ENCODE measurements at places on chromosomes 2 and 18. TPM values are rescaled to one million over a fixed set of nuclear protein-coding genes. Genes with fewer than 3 reads are reported as not detected.
A peak's percentile ranks its signal among the peaks of the same experiment; 100 is the strongest.

Gene EVX2
- not detected for total RNA-seq

Gene RAPGEF4
- 1.3 TPM for total RNA-seq

Gene DHRS9
- total RNA-seq: not detected

Gene RTP5
- 0.29 TPM for total RNA-seq

Gene PCBP1
- total RNA-seq: 470 TPM

Gene GPR45
- not detected for total RNA-seq

Gene CCBE1
- not detected for total RNA-seq

Gene HOXD13
- not detected for total RNA-seq

DNA sequence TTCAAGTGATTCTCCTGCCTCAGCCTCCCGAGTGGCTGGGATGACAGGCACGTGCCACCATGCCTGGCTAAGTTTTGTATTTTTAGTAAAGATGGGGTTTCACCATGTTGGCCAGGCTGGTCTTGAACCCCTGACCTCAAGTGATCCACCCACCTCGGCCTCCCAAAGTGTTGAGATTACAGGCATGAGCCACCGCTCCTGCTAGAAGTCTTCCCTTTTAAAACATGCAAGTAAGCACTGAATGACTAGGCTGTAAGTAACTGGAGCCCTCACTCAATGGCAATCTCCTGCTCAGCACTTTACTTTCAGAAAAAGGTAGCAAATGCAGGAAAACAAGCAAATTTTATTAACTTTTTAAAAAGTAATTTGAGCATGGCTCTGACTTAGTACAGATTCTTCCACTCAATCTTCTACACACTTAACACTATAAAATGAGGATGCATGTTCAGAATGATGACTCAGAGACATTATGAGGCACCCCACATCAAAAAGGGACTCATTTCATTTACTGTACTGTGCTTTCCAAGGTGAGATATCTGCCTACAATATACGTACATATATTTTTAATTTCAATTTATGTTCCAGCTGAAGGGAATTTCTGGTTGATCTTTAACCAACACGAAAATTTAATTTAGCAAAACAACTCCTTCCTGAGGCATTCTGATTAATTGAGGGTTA is 6.6 kb upstream of the NCK2 start:
- DNase-seq: no peak
- peaks cover 72% of the 10 kb centered on the region for H3K4me1 ChIP-seq
- peak overlapping the region; percentile 99 for H3K27ac ChIP-seq

- peak; percentile 10 for DNase-seq
- peaks cover 4% of the 10 kb centered on the region for H3K27me3 ChIP-seq
- no peak overlapping the region for H3K4me3 ChIP-seq
- H3K27ac ChIP-seq: no peak overlapping the region
- peaks cover 2% of the 10 kb centered on the region for H3K4me1 ChIP-seq
- H3K36me3 ChIP-seq: no peaks in the 10 kb centered on the region
Measured at GRCh38 chr2:235050980-235051351, 99.1 kb downstream of the SH3BP4 start.

GRCh38 chr2:19554520-19554919 is 196.1 kb upstream of the OSR1 start:
- no peak overlapping the region for H3K27ac ChIP-seq
- DNase-seq: no peak
- H3K4me1 ChIP-seq: no peaks in the 10 kb centered on the region
- H3K36me3 ChIP-seq: no peaks in the 10 kb centered on the region
- H3K27me3 ChIP-seq: peaks cover 10% of the 10 kb centered on the region

GRCh38 chr18:10946058-10946457 is 203.3 kb downstream of the PIEZO2 start:
- H3K36me3 ChIP-seq: no peaks in the 10 kb centered on the region
- peaks cover 3% of the 10 kb centered on the region for H3K27me3 ChIP-seq
- DNase-seq: no peak
- no peak overlapping the region for H3K4me3 ChIP-seq
- no peaks in the 10 kb centered on the region for H3K4me1 ChIP-seq
- H3K27ac ChIP-seq: no peak overlapping the region

GRCh38 chr2:62187246-62187645 is 8.7 kb upstream of the B3GNT2 start:
- H3K36me3 ChIP-seq: no peaks in the 10 kb centered on the region
- no peak overlapping the region for H3K27ac ChIP-seq
- no peak for DNase-seq
- no peak overlapping the region for H3K4me3 ChIP-seq

DNA sequence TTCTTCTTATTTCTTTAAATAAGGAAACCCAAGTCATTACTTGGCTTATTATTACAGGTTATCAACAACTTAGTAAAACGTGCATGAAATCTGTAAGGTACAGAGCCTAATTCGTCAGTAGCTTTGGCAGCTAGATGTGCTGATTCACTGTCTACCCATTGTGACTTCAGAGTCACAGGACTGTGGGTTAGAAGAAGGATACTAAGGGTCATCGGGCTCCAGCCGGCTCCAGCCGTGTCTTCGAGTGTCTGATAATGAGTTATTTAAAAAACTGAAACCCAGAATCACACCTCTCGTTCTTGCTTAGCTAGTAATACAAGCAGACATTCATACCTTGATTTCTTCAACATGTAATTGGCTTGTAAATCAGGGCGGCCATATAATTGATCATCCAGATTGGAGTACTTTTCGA is 170.5 kb downstream of the FMNL2 start:
- no peak overlapping the region for H3K27ac ChIP-seq
- no peaks in the 10 kb centered on the region for H3K36me3 ChIP-seq
- peaks cover 1% of the 10 kb centered on the region for H3K27me3 ChIP-seq
- no peaks in the 10 kb centered on the region for H3K4me1 ChIP-seq

DNA sequence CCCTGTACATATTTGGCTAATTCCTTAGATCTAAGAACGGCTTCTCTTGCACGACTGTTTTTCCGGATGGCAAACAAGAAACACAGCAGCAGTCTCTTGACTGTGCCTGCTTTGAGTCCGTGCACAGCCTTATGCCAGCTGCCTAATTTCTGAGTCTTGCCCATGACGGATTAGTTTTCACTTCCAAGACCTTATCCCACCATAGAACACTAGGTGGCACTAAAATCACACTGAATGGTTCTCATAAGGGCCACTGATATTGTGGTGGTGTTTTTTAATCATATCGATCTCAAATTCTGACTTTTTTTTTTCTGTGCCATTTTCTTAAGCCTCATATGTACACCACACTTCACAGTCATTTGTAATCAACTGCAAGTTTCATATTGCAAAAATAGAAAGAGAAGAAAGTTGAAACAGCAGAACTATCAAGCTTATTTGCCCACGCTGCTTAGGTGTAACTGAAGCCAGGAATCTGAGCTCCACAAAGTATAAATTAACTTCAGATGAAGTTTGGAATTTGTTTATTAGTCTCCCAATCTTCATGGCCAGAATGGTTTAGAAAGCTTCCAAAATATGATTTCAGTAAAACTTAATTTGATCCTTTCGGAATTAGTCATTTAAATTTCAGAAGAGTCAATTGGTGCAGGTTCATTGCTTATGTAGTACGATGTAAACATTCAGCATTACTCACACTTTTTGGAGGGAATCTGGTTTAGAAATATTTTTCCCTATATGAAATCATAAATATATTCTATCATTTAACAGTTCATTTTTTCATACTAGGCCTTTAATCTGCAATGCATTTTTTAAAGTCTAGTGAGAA is 45.5 kb upstream of the SCN7A start:
- no peak overlapping the region for H3K4me3 ChIP-seq
- H3K27me3 ChIP-seq: no peaks in the 10 kb centered on the region
- no peak overlapping the region for H3K27ac ChIP-seq

DNA sequence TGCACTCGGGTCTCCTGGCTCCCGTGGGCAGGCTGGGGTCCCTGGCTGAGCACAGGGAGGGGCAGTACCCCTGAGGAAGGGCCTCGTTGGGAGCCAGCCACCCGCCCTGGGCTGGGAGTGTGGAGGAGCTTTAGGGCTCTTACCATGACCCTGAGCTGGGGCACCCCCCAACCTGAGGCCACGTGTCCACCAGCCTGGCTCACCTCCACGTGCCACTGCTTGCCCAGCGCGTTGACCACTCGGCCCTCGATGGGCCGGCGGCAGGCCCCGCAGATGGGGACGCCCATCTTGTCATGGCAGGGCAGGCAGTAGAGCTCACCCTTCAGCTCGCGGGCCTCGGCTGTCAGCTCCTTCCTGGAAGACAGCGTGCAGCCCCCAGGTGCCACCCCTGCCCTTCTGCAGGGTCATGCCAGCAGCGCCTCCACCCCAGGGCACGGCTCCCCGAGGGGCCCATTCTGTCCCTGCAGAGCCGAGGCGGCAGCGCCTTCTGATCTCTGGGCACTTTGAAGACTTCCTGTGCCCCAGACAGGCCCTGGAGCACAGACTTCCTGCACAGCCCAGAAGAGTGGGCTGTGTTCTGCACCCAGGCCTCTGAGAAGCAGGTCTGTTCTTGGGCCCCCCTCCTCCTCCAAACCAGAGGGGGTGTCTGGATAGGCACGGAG is 4.0 kb upstream of the GPR17 start:
- H3K36me3 ChIP-seq: no peaks in the 10 kb centered on the region
- peak overlapping the region; percentile 75 for H3K27ac ChIP-seq
- peaks cover 34% of the 10 kb centered on the region for H3K4me1 ChIP-seq
- H3K4me3 ChIP-seq: peak overlapping the region; percentile 73
- H3K27me3 ChIP-seq: no peaks in the 10 kb centered on the region

- no peaks in the 10 kb centered on the region for H3K27me3 ChIP-seq
- H3K4me1 ChIP-seq: peaks cover 66% of the 10 kb centered on the region
- peak overlapping the region; percentile 97 for H3K27ac ChIP-seq
- H3K36me3 ChIP-seq: peaks cover 84% of the 10 kb centered on the region
- DNase-seq: no peak
- no peak overlapping the region for H3K4me3 ChIP-seq
Measured at GRCh38 chr2:74204436-74204835, 6.0 kb downstream of the MTHFD2 start.

- H3K4me3 ChIP-seq: peak overlapping the region; percentile 28
- DNase-seq: peak; percentile 9
- no peaks in the 10 kb centered on the region for H3K36me3 ChIP-seq
- peaks cover 15% of the 10 kb centered on the region for H3K4me1 ChIP-seq
- peak overlapping the region; percentile 49 for H3K27ac ChIP-seq
- H3K27me3 ChIP-seq: no peaks in the 10 kb centered on the region
Measured at GRCh38 chr2:147663153-147663961, 181.5 kb upstream of the ACVR2A start.

GRCh38 chr2:229526951-229527350 is 187.4 kb downstream of the DNER start:
- no peak overlapping the region for H3K27ac ChIP-seq
- no peak for DNase-seq
- H3K36me3 ChIP-seq: no peaks in the 10 kb centered on the region
- no peak overlapping the region for H3K4me3 ChIP-seq
- no peaks in the 10 kb centered on the region for H3K4me1 ChIP-seq

DNA sequence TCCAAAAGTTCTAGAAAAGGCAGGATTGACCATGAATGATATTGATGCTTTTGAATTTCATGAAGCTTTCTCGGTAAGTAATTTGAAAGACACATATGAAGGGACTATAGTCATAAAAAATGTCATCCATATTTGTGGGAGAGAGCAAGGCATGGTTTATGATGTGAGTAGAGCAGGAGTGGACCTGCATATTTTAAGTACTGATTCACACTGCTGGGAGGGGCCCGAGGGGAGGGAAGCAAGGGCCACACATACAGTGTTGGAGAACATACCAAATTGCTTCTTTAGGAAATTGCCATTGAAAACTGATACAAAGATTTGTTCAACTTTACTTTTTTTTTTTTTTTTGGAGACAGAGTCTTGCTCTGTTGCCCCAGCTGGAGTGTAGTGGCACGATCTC is 39.4 kb downstream of the HADHB start:
- H3K4me3 ChIP-seq: no peak overlapping the region
- no peak for DNase-seq
- no peak overlapping the region for H3K27ac ChIP-seq
- no peaks in the 10 kb centered on the region for H3K4me1 ChIP-seq
- no peaks in the 10 kb centered on the region for H3K27me3 ChIP-seq
- peaks cover 34% of the 10 kb centered on the region for H3K36me3 ChIP-seq

DNA sequence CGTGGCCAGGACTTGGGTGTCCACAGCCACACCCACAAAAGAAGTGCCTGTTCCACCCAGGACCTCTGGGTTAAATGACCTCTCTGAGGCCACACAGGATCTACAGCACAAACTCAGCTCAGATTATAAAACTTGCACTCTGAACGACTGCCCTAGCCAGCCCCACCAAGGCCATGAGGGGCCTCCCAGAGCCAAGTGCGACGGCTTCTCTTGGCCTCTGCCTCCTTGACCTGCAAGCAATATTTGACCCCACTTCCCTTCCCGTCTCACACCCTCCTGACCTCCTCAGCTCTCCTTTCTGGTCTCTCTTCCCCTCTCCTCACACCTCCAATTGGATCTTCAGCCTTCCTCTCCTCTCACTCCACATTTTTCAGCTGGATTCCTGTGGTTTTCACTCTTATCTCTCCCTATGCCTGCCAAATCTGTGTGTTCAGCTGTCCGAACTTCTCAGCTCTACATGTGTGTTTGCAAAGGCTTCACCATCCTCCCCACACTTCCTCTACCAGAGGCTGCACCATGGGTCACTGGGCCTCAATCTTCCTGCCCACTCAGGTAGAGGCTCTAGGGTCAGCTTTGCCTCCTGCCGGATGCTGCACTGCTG is 25.3 kb upstream of the STEAP3 start:
- H3K27me3 ChIP-seq: peaks cover 9% of the 10 kb centered on the region
- H3K4me1 ChIP-seq: no peaks in the 10 kb centered on the region
- H3K36me3 ChIP-seq: no peaks in the 10 kb centered on the region
- DNase-seq: no peak
- no peak overlapping the region for H3K4me3 ChIP-seq
- no peak overlapping the region for H3K27ac ChIP-seq

GRCh38 chr2:86213699-86214502 is 14.6 kb downstream of the MRPL35 start:
- peaks cover 17% of the 10 kb centered on the region for H3K4me1 ChIP-seq
- H3K27me3 ChIP-seq: no peaks in the 10 kb centered on the region
- DNase-seq: no peak
- peaks cover 32% of the 10 kb centered on the region for H3K36me3 ChIP-seq
- peak overlapping the region; percentile 9 for H3K27ac ChIP-seq

- H3K27ac ChIP-seq: peak overlapping the region; percentile 99
- peak overlapping the region; percentile 76 for H3K4me3 ChIP-seq
- H3K4me1 ChIP-seq: peaks cover 60% of the 10 kb centered on the region
- H3K36me3 ChIP-seq: no peaks in the 10 kb centered on the region
- no peak for DNase-seq
Measured at GRCh38 chr18:35029770-35030169, 11.4 kb upstream of the MAPRE2 start.

- no peaks in the 10 kb centered on the region for H3K27me3 ChIP-seq
- no peak overlapping the region for H3K27ac ChIP-seq
- H3K4me1 ChIP-seq: peaks cover 12% of the 10 kb centered on the region
- H3K4me3 ChIP-seq: no peak overlapping the region
- H3K36me3 ChIP-seq: peaks cover 31% of the 10 kb centered on the region
- DNase-seq: no peak
Measured at GRCh38 chr18:70181015-70181414, 24.5 kb downstream of the RTTN start.
